ENCODE measurements at places on chromosomes 6 and 20.

- DNase-seq = no peak
Observed at GRCh38 chr6:125699591-125699990, 49.8 kb upstream of the HEY2 start.

DNA sequence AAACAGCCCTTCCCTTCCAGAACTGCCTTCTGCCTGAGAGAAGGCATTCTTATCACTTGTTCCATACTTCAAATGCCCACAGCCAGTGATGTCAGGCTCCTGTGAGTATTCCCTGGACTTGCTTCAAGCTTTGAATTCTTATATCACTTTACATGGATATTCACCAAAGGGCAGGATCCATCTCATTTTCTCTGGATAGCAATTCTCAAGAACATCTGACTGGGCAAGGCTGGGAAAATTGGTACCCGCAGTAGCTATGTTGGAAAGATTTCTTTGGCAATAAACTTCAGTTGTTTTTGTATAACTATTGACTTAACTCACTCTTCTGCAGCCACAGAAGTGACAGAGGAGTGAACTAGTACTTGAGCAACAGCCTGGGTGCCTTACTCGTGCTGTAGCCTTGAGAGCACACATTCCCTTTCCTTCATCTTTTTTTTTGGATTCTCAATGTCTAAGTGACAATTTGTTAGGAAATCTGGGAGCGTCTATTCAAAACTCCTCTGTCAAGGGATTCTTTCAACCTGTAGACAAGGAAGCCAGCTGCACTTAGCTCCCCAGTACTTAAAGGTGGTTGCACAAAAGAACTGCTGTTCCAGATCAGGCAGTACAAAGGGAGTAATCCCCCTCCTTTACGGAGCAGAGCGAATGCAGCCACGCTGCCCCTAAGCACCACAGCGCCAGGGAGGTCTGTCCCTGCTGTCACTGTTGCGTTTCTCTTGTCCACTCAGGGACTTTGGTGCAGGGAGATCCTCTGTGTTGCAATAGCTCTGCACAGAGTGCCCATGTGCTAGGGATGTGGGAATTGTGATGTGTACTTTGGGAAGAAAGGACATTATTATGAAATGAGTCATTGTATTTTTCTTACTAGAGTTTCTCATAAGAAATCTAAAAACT, 69.6 kb downstream of the JAG1 start:
- no peak for DNase-seq

DNA sequence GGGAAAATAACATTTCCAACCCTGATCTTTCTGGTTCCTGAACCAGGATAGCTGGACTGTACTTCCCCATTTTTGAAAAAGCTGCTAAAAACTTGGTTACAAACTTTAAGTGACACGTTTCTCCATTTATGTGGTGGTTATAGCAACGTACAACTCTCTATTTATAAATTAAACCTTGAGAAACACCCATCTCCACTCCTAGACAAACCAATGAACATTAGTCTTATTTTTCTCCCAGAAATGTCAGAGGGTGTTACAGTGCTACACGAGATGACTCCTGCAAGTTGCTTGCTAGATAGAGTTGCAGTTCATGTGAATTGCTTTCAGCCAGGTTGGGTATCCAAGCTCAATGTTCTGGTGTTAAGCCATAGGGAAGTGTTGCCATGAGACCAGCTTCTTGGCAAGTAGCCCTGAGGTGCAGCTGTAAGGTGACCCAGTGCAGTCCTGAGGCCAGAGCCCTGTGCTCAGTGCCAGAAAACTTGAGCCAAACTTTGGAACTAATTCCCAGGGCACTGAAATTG, 51.3 kb upstream of the REV3L start:
- no peak for DNase-seq

GRCh38 chr6:110529907-110530306, 53.5 kb upstream of the SLC22A16 start:
- DNase-seq = no peak

Measured in progenitor cell of endocrine pancreas (in vitro differentiated cells).